ENCODE measurements at places on chromosomes 4 and X. TPM values are rescaled to one million over a fixed set of nuclear protein-coding genes. Genes with fewer than 3 reads are reported as not detected.

The SRPX2 gene
- polyA plus RNA-seq: 21.0 TPM

The NCAPG gene
- polyA plus RNA-seq: 19.7 TPM

The MAGEC3 gene
- polyA plus RNA-seq: 1.2 TPM

The HSFX1 gene
- polyA plus RNA-seq: 1.2 TPM

The MAP7D2 gene
- polyA plus RNA-seq: 0.39 TPM

The EPGN gene
- polyA plus RNA-seq: not detected

The SLC10A4 gene
- 0.76 TPM for polyA plus RNA-seq

The GPC3 gene
- 368 TPM for polyA plus RNA-seq

The ANAPC10 gene
- 17.0 TPM for polyA plus RNA-seq

All from muscle of back (tissue), 13 donors.